Activated CD8-positive, alpha-beta T cell treated with anti-CD3 and anti-CD28 coated beads for 36 hours (primary cell): ENCODE measurements at places on chromosomes 7 and 10. TPM values are rescaled to one million over a fixed set of nuclear protein-coding genes. Genes with fewer than 3 reads are reported as not detected.

The GJD4 gene
- total RNA-seq = not detected

The SMNDC1 gene
- 39.7 TPM for total RNA-seq

The DNMBP gene
- total RNA-seq = 2.9 TPM

The ZP3 gene
- total RNA-seq = 12.2 TPM

The STAM gene
- 24.5 TPM for total RNA-seq

The CFTR gene
- total RNA-seq = not detected
